ENCODE measurements at places on chromosomes 5 and 9. TPM values are rescaled to one million over a fixed set of nuclear protein-coding genes. Genes with fewer than 3 reads are reported as not detected.

DNA sequence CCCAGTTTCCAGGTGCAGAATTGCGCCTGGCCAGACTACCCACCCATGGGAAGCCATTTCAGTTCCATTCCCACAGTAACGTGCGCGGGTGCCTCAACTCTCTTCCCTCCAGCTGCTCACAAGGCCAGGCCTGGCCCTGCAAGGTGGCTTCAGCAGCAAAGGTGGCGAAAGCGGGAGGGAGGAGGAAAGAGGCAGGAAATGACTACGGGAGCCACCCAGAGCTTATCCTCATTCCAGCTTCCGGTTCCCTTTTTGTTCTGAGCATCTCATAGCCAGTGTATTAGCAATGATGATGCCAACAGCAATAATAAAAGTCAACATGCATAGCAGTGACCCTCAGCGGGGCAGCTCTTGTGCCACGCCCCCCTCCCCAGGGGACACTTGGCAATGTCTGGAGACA lies 101.5 kb upstream of the BOD1 start:
- H3K27me3 ChIP-seq, result no peaks in the 10 kb centered on the region
- peak; percentile 62 for DNase-seq

- H3K4me3 ChIP-seq, result peak overlapping the region; percentile 73
- H3K27me3 ChIP-seq, result no peaks in the 10 kb centered on the region
- H3K36me3 ChIP-seq, result no peaks in the 10 kb centered on the region
- H3K27ac ChIP-seq, result no peak overlapping the region
- H3K4me1 ChIP-seq, result peaks cover 26% of the 10 kb centered on the region
Measured at GRCh38 chr9:97502222-97502983, 937 bp downstream of the TMOD1 start.

DNA sequence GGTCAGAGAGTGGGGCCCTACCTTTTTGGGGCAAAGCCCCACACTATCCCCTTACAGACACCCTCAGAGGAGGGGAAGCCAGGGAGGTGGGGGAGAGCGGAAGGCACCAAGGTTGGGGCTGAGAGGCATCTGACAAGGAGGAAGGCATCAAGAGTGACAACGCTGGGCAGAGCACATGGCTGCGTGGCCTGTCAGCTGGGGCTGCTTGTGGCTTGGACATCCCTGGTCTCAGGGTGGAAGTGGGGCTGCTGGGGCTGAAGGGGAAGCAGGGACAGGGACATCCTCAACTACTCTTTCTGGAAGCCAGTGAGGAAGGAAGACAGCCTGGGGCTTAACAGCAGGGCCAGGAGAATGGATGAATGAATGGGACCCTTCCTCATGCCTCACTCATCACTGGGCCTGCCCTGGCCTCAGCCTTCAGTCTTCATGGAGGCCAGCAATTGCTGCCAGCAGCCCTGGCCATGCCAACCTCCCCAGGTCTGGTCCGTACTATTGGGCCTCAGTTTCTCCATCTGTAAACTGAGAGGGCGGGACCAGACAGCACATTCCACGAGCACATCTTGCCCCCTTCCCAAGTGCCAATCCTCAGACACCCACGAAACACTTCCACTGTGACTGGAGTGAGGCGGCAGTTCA lies 993 bp upstream of the RALGDS start:
- no peak overlapping the region for H3K4me3 ChIP-seq
- peaks cover 73% of the 10 kb centered on the region for H3K4me1 ChIP-seq
- H3K27me3 ChIP-seq, result no peaks in the 10 kb centered on the region
- H3K36me3 ChIP-seq, result no peaks in the 10 kb centered on the region
- no peak for DNase-seq
- peak overlapping the region; percentile 66 for H3K27ac ChIP-seq

DNA sequence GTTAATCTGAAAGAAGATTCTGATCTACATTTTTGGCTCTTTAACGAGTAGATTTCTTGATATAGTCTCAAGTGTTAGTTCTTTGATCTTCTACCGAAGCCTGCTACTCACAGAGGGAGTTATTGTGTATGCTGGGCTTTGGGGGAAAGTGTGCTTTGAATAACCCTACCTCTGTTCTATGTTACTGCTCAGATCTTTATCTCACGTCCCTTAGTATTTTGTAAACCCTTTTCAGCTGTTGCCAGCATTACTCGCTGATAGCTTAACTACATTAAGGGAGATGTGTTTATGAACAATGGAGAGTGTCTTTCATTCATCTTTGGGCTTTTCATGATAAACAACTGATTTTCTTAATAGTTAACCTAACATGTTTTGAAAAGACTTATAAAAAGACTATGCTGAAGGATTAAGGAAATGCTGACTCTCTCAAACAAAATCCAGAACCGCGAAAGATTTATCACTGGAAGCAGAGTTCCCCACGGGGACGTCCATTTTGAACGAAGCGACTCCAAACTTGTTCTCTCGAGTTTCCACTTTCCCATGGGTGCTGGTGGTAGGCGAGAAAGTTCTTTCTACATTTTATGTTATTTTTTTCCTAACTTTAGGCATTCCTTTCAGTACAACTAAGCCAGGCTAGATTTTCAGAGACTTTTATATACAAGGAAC lies 27.9 kb upstream of the ALDH1A1 start:
- H3K36me3 ChIP-seq, result no peaks in the 10 kb centered on the region
- no peak overlapping the region for H3K4me3 ChIP-seq
- no peak overlapping the region for H3K27ac ChIP-seq
- H3K27me3 ChIP-seq, result no peaks in the 10 kb centered on the region
- no peak for DNase-seq

GRCh38 chr9:109418827-109419226 lies 79.3 kb downstream of the PTPN3 start:
- peak; percentile 44 for DNase-seq
- peaks cover 6% of the 10 kb centered on the region for H3K4me1 ChIP-seq
- H3K36me3 ChIP-seq, result no peaks in the 10 kb centered on the region
- no peak overlapping the region for H3K4me3 ChIP-seq
- no peaks in the 10 kb centered on the region for H3K27me3 ChIP-seq

DNA sequence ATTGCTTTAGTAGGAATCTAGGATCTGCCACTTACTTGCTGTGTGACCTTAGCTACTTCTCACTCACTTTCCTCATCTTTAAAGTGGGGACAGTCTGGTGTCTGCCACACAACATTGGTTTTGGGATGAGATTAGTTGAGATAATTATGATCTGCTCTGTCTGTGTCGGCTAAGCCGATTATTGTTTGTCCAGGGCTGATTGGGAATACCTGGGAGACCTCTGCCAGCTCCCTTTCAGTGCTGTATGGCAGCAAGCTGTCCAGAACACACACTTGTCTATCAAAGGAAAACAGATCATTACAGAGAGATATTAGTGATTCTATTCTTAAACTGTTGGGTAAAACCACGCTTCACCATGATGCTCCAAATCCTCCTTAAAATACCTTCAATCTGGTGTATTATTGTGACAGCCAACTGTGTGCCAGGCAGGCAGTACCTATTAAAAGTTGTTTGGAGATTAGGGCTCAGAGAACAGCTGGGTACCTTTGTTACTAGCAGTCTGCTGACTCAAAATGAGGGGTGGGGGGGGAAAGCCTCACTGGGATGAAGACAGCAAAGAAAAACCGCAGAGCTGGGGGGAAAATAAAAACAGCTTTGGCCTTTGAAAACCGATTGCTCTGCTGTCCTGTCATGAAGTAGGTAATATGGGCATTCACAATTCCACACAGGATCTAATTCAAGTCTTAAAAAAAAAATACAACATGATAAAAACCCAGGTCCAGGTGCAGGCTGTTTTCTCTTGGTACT lies 458.4 kb upstream of the C9orf72 start:
- H3K4me3 ChIP-seq, result no peak overlapping the region
- H3K27ac ChIP-seq, result no peak overlapping the region
- DNase-seq, result no peak
- H3K4me1 ChIP-seq, result no peaks in the 10 kb centered on the region
- no peaks in the 10 kb centered on the region for H3K27me3 ChIP-seq

DNA sequence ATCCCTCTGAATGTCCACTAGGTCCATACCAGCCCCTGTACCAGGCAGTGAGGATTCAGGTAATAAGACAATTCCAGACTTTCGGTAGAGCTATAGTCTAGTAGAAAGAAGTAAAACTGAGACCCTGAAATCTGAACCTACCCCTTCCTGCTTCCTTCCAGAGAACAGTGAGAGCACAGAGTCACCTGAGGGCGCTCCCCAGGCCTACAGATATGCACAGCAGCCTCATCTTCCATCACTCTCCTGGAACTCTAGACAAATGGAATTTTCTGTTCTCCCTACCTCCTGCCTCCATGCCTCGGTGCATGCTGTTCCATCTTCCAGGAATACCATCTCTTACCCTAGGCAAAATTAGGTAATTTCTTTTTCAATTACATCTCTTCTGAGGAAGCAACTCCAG lies 3.1 kb upstream of the GNA14 start:
- no peaks in the 10 kb centered on the region for H3K27me3 ChIP-seq
- no peak for DNase-seq
- H3K4me3 ChIP-seq, result no peak overlapping the region
- H3K4me1 ChIP-seq, result no peaks in the 10 kb centered on the region
- H3K27ac ChIP-seq, result no peak overlapping the region

CCDC112 gene
- total RNA-seq, result 8.0 TPM

NDUFB6 gene
- 95.6 TPM for total RNA-seq

NMUR2 gene
- total RNA-seq, result not detected

LCN9 gene
- total RNA-seq, result not detected
